Activated naive CD4-positive, alpha-beta T cell treated with Interleukin-2 at 50 U/mL for 16 hours (primary cell): ENCODE measurements at places on chromosomes 5 and 9.

GRCh38 chr5:151757233-151758140 lies 944 bp downstream of the ATOX1 start:
- peak; percentile 48 for DNase-seq

- DNase-seq = no peak
Observed at GRCh38 chr5:27875148-27875547, 836.8 kb upstream of the CDH9 start.

GRCh38 chr9:71509054-71509453 lies 259.3 kb downstream of the CEMIP2 start:
- no peak for DNase-seq

- DNase-seq = no peak
Observed at GRCh38 chr5:138844812-138845513, 30.2 kb downstream of the LRRTM2 start.

DNA sequence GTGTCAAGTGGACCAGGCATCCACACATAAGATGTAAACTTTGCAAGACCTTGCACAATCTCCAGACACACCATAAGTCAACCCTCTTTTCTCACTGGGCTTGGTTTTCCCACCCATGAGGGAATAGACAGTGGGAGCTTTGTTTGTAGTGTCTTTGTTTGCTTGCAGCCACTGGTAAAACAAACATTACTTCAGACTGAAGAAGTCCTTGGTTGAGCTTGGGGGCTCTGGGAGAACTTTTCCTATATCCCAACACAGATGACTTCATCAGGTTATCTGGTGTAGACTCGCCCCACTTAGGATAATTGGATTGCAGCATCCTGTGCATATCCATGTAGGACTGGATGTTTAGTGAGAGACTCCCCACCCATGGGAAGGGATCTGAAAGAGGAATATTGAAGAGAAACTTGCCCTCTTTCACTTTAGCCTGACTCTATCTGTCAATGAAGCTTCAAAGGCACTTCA lies 11.5 kb upstream of the ADGRV1 start:
- DNase-seq = no peak

DNA sequence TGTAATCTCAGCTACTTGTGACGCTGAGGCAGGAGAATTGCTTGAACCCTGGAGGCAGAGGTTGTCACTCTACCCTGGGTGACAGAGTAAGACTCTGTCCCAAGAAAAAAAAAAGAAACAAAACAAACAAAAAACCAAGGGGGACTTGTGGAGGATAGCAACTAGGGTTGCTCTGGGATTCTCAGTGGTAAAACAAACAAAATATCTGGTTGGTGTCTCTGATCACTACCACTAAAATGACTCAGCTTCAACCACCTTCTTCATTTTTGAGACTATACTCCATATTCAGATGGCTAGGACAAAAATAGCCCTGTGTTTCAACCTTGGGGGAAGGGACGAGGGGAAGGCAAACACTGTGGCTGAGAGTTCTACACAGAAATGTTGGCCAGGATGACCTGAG lies 110.3 kb downstream of the ARRDC3 start:
- DNase-seq = no peak

- no peak for DNase-seq
Observed at GRCh38 chr9:19201899-19202891, 28.3 kb upstream of the DENND4C start.

- no peak for DNase-seq
Observed at GRCh38 chr5:158922263-158922592, 177.5 kb downstream of the EBF1 start.

DNA sequence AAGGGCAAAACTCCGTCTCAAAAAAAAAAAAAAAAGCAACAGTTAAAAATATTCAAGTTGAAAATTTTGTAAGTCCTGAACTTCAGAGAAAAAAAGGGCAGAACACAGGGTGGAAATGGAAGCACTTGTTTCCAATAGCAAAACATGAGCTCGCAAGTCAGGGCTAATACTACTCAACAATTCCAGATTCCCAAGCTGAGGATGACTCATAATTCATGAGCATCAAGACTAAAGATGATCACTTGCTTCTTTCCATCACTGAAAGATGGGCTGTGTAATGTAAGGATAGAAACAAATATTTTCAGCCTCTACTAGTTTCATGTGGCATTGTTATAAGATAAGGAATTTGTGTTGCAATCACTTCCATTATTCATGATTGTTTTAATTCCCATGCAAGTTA lies 33.5 kb upstream of the FST start:
- DNase-seq = no peak

- no peak for DNase-seq
Observed at GRCh38 chr5:38666668-38667498, 110.4 kb upstream of the LIFR start.

- no peak for DNase-seq
Observed at GRCh38 chr5:125578551-125578950, 832.1 kb upstream of the ZNF608 start.

DNA sequence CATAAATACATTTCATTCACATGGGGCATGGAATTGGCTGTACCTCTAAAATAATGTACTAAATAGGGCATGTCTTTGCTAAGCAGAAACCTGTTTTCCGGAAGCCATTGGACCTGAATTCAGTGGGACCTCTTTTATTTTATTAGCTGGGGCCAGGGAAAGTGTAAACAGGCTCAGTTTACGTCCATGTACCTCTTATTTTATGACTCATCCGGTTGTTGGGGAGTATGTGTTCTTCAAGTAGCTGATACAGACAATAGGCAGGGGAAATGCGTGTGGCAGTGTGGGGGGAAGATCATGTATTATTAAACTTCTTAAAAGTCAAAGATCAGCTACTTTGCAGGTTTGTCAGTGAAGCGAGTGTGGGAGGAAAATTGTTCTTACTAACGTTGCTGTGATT lies 1.4 kb upstream of the GDNF start:
- no peak for DNase-seq

- DNase-seq = no peak
Observed at GRCh38 chr9:91663858-91664257, 240.2 kb upstream of the NFIL3 start.

- DNase-seq = no peak
Observed at GRCh38 chr9:22813529-22813928, 366.9 kb downstream of the DMRTA1 start.

- no peak for DNase-seq
Observed at GRCh38 chr9:87375397-87376073, 122.1 kb upstream of the DAPK1 start.

DNA sequence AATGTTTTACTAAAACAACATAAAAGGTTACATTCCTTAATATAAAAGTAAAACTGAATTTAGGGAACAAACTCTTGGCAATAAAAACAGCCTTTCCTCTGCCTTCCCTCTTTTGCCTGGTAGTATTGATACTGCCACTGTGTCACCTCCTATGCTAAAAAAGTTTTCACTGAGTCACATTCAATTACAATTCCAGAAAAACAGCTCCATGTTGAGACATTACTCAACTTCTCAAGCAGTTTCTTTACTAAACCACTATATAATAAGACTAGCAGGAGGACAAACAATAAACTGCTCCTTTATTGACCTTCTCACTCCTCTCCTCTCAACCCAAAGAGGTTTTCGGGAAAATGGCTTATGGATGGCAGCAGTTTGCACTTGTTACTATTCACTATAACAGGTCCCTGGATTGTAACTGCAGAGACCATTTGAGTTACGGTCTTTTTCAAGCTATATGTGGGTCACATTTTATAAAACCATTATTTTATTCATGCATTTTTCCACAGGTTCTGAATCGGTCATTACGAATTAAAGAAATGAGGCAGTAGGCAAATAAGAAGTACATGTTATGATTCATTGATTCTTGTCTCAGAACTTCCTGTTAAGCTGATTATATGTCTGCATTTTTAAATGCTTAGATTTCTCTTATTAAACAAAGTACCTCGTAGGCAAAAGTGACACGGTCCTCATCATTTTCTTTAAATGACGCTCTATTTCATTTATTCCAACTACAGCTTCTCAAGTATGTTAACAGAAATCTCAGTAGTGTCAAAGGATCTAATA lies 2.1 kb downstream of the ZDHHC21 start:
- DNase-seq = no peak

DNA sequence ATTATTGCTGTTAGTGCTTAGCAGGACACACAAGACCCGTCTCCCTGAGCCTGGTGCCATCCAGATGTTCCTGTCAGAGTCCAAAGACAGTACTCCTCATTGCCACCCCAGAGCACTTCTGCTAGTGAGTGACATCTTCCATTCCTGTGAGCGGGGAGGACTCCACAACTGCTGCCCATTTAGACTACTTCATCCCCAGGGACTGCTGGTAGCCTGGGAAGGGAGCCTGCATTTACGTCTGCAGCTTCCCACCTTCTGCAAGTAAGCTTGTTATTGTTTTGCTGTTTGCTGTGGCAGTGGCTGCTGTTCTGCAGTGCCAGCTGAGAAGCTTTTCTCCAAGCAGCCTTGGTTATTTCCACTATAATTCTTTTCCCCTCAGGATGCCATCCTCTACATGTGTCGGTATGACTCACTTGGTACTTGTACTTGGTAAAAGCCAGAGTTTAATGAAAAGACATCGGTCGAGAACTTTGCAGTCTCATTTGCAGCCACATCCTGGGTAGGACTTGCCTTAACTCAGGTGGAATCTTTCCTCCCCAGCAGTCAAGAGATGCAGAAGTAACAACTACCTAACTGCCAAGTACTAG lies 10.6 kb upstream of the MAP1B start:
- DNase-seq = no peak

DNA sequence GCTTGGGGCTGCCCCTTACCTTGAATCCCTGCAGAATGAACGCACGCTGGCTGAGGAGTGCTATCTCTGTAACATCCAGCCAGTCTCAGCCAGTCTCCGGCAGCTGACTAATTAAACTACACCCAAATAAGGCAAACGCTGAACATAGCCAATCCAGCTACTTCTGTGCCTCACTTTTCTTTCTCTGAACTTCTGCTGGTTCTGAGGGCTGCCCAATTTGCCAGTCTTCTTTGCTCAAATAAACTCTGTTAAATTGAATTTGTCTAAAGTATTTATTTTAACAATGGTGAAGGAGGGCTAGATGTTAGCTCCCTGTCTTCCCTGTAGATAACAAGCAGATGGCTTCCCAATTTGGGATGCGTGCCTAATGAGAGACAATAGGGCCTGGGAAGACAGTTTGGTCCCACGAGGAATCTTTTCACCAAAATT lies 154.0 kb upstream of the NFIL3 start:
- no peak for DNase-seq

DNA sequence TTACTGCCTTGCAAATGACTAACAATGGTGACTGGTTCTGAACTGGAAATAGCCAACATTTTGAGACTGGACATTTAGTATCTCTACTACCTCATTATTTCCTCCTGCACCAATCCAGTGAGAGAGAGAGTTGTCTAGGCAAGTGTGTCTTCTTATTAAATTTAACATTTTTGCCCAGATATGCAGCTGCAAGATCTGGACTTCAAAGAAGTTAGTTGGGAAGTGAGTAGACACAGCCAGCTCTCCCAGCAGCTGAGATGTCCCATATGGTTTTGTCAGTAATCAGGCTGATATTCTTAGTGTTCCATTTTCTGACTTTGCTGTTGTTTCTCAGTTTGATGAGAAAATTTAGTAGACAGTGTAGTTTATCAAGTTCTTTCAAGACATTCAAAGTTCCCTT lies 1778.8 kb upstream of the CDH6 start:
- DNase-seq = no peak

DNA sequence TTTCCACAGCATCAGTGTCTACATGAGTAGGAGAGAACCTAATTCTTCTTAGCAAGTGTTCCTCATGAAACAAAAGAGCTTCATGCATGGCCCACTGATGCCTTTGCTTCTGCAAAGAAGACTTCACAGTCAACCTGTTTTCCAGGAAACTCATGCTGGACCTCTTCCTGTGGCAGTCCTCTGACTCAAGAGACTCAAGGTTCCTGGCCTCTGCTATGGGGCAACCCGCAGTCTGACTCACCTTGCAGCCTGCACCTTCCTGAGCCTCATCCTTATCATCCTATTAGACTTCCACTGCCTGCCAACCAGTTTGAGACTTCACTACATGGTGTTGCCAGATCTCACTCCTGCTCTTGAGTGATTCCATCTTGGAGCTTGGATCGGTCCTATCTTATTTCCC lies 17.6 kb upstream of the AGGF1 start:
- DNase-seq = no peak

- no peak for DNase-seq
Observed at GRCh38 chr9:37710046-37710445, 43.6 kb upstream of the TRMT10B start.

- no peak for DNase-seq
Observed at GRCh38 chr5:1280177-1281037, 14.5 kb downstream of the TERT start.

- DNase-seq = no peak
Observed at GRCh38 chr5:60335913-60336312, 364.1 kb downstream of the DEPDC1B start.

DNA sequence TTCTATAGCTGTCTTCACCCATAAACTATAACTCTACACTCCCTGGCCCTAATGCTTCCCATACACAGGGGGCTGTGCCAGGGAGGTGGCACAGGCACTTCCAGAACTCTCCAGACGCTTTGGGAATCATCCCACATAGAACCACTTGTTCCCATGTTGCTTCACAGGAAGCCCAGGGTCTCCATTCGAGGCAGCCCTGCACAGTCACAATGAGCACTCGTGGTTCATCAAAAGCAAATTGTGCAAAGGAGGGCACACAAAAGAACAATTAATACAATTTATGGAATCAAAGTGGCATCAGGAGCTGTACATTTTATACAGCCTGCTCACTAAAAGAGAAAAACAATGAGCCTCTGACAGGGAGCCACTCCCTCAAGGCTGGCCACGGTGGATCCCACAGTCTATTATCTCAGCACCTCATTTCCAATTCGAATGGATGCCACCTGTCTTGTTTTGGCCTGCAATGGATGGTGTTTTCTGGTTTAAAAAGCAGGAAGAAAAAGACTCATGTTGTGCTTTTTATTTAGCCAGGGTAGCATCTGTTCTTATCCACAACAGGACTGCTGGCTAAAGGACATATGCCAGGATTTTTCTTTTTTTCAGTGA lies 354.8 kb downstream of the ENC1 start:
- no peak for DNase-seq

- no peak for DNase-seq
Observed at GRCh38 chr5:27734838-27735237, 696.5 kb upstream of the CDH9 start.

- DNase-seq = no peak
Observed at GRCh38 chr9:13461414-13461991, 182.0 kb upstream of the MPDZ start.

GRCh38 chr5:36685631-36686288 lies 79.4 kb downstream of the SLC1A3 start:
- no peak for DNase-seq
